ENCODE measurements at places on chromosomes 11 and 22.
A peak's percentile ranks its signal among the peaks of the same experiment; 100 is the strongest.

- no peak for DNase-seq
Observed at GRCh38 chr11:35600331-35600838, 17.9 kb upstream of the FJX1 start.

DNA sequence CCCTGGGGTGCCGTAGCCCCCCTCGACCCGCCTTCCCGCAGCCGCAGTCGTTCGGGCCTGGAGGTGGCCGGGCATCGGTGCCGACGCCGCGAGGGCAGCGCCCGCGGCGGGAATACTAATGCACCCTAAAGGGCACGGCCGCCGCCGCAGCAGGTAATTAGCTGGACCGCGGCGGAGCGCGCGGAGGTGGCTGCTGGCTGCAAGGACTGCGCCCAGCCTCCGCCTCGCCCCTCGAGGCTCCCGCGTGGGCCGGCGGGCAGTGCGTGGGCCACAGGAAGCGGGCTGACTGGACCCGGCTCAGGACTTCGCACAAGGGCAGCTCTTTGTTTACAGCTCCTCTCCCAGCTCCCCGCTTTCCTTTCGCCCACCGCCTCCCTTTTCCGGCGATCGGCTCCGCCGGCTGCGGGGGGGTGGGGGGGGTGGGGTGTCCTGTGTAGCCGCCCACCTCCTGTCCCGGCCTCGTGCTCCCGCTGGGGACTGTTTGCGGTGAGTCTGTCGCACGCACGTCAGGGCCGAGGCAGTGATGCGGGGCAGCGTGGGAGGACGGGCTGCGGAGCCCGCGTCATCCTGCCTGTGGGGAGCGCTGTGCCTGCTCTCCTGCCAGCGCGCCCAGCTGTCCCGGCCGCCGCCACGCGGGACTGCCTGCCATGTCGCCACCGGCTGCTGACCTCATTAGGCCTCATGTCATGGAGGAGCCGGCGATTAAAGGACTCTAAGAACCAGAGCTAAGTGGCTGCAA is 53.2 kb downstream of the GRIK4 start:
- DNase-seq = no peak

DNA sequence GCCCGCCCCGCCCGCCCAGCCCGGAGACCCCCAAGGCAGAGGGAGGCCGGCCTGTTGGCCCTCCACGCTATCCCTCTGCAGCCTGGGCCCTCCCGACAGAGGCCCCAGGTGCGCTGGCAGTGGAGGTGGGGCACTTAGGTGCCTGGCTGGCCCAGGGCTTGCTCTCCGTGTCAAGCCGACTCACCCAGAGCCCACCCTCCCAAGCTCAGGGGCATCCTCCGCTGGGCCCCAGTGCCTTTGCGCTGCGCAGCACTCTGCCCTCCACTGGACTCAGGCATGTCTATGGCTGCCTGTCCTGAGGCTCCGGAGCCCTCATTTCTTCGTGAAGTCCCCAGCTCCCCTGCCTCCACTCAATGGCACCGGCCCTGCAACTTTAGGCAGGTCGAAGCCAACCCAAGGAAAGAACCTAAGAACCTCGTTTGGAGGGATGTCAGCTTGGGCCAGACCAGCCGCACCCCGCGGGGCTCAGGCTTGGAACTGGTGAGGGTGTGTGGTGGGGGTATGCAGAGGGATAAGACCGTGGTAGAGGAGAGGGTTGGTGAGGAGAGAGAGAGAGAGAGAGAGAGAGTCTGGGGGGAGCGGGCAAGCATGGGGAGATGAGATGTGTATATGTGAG is 6.1 kb downstream of the SMIM45 start:
- no peak for DNase-seq

GRCh38 chr11:117815262-117815803 is 9.2 kb downstream of the FXYD2 start:
- DNase-seq = peak; percentile 88

GRCh38 chr22:27772984-27773498 is 28.5 kb downstream of the MN1 start:
- no peak for DNase-seq

- no peak for DNase-seq
Observed at GRCh38 chr11:1226986-1227550, 4.2 kb downstream of the MUC5B start.

GRCh38 chr11:129354691-129355090 is 21.0 kb upstream of the BARX2 start:
- DNase-seq = no peak

- no peak for DNase-seq
Observed at GRCh38 chr11:13127161-13127560, 118.0 kb downstream of the RASSF10 start.

- no peak for DNase-seq
Observed at GRCh38 chr22:45911601-45912271, 65.2 kb downstream of the WNT7B start.

GRCh38 chr11:95816037-95816436 is 25.7 kb downstream of the CEP57 start:
- no peak for DNase-seq

DNA sequence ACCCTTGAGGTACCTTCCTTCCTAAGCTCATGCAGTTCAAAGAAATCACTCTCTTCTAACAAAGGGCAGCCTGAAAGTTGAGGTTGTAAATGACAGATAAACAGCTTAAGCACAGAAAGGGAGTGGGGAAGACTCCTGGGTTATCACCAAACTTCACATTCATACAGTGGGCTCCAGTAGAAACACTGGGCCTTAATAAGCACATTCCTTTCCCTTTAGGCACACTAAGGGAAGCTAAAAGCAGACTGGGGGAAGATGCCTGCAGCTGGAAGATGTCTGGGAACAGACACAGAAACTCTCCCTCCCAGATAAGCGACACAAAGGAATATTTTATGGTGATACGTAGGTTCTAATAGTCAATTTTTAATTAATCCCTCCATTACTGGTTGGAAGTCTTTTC is 350.3 kb upstream of the MPPED2 start:
- no peak for DNase-seq

DNA sequence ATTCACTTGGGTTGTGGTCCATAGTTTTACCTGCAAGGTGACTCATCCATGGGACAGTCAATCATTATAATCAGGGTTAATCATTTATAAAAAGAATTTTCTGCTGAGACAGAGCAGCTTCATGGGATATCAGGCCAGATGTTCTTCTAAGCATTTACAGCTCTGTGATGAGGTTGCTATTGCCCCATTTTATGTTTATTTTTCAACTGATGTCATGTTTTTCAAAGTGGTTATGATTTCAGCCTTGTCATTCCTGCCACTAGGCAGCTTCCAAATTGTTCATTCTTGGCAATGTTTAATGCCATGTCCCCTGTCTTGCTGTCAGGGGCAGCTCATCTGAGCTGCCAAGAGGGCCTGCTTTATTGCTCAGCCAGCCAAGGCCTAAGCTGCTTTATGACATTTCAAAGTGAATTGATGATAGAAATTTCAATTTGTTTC is 35.9 kb upstream of the ZBED5 start:
- no peak for DNase-seq

DNA sequence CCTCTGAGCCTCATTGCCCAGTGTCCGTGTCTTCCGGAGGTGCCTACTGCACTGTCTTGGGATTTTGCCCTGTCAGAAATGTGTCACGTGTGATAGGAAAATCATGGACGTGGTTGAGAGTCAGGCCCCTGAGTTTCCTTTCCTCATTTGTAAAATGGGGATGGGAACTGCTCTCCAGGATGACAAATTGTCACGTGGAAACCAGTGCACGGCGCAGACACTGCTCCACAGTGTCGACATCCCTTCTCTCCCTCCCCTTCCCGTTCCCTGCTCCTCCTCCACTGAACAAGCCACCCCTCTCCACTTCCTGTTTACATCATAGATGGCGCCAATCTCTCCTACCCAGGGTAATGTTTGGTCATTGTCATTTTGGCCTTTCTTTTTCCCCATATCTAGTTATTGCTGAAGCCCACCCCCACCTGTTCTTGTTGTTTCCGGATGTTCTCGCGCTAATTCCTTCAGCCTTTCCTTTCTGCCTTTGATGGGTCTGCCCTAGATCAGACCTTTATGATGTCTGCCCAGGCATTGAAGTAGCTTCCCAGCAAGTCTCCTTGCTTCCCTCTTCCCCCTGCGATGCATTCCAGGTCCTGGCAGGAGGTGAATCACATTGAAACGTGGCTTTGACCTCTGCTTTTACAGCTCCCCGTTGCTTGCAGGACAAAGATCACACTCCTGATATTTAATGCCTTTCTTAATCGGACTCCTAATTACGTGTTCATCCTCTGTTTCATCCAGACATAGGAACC is 91.8 kb downstream of the TBC1D22A start:
- DNase-seq = no peak

GRCh38 chr11:78100261-78100660 is 20.6 kb upstream of the NDUFC2 start:
- no peak for DNase-seq

DNA sequence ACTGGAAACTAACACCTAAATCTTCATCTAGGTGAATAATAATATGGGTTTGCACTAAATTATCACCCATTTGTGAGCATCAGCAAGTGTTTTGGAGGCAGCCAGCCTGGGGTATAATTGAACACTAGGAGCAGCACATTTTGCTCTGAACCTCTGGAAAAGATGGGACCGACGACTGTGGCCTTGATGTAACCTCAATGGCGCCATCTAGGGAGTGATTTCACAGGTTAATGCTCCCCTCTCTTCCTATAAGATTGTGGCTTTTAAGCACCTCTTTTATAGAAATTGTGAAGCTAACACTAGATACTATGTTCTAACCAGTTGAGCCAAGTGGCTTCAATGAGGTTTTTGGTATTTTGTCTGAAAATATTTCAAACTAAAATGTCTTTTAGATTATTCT is 203.7 kb downstream of the NELL1 start:
- no peak for DNase-seq

DNA sequence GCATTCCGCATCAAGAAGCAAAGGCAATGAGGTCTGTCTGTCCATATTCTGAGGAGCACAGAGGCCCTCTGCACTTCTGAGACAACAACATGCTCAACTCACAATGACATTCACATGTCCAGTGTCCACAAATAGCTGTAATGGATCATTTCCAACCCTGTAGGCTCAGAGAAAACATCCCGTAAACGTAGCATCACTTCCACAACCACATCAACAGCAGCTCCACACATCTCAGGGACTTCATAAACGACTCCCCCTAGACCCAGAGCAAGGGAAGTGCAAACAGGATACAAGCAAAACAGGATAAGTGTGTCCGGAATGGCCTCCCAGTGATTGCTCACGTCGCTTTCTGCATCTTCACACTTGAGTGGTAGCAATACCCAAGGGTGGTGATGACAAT is 100.2 kb downstream of the SYN3 start:
- DNase-seq = no peak

DNA sequence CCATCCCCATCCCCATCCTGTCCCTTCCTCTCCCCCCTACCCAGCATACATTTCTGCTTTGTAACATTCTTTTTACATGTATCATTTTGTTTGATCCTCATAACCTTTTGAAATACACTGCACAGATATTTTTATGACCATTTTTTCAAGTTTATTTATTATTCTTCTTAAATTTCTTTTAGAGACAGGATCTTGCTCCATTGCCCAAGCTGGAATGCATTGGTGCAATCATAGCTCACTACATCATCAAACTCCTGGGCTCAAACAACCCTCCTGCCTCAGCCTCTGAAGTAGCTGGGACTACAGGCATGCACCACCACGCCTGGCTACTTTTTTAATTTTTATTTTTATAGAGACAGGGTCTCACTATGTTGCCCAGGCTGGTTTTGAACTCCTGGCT is 99.4 kb upstream of the AKIP1 start:
- no peak for DNase-seq

GRCh38 chr11:120839846-120840402 is 184.0 kb upstream of the TBCEL start:
- no peak for DNase-seq

- DNase-seq = no peak
Observed at GRCh38 chr11:19422276-19422675, 181.5 kb upstream of the E2F8 start.

DNA sequence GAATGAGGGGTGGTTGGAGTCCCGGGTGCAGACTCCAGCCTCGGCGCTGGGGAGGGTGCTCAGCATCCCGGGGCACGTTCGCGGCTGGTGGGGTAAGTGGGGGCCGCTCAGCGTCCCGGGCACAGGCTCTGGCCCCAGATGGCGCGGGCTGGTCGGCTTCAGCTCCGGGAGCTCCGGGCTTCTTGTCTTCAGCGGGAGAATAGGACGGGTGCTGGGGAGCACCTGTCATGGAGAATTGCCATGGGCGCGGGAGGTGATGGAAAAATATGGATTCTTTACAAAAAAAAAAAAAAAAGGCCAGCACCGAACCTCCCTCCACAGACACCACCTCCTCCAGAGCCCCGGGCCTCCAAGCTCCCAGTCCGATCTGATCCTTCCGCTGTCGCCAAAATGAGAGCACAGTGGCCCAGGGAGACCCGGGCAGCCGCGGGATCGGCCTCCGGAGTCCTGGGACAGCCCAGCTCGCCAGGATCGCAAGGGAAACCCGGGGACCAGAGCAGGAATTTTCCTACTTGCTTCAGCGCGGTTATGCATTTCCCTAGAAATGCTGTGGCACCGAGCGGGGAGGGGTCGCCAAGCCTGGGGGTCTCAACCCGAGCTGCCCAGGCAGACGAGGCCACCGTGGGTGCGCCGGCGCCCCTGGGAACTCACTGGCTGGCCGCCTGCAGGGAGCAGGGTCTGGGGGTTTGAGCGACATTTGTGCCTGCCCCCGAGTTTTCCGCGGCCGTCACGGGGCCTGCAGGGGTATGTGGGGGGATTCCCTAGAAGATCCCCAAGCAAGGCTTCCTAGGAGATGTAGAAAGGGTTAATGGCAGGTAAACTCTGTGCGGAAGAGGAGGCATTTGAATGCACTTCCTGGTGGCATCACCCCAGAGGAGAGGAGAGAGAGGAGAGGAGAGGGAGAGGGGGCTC is 1336.9 kb downstream of the BRD1 start:
- no peak for DNase-seq

DNA sequence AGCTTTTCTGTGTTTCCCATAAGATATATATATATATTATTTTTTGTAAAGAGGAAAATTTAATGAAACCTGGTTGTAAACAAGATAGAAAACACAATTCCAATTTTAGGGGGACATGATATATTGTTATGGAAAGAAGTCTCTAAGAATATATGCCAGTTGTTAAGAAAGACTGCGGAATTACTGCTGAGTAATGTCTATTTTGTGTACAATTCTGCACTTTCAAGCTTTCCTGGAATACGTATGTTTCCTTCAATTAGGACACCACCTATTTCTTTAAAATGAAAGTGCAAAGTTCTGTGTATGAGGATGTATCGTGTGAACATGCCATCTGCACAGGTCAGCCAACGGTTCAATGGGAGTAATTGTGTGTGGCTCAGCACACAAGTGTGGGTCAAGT is 760.2 kb downstream of the BRD1 start:
- DNase-seq = no peak
